ENCODE measurements at places on chromosomes 2 and 18.

GRCh38 chr2:37648331-37649011 is 23.0 kb downstream of the CDC42EP3 start:
- no peak for DNase-seq
- no peak overlapping the region for H3K27ac ChIP-seq
- H3K4me3 ChIP-seq, result peak overlapping the region; percentile 38
- H3K27me3 ChIP-seq, result no peaks in the 10 kb centered on the region

GRCh38 chr2:188767176-188767575 is 207.0 kb upstream of the COL3A1 start:
- no peak overlapping the region for H3K27ac ChIP-seq
- no peaks in the 10 kb centered on the region for H3K36me3 ChIP-seq
- DNase-seq, result no peak
- H3K27me3 ChIP-seq, result no peaks in the 10 kb centered on the region

DNA sequence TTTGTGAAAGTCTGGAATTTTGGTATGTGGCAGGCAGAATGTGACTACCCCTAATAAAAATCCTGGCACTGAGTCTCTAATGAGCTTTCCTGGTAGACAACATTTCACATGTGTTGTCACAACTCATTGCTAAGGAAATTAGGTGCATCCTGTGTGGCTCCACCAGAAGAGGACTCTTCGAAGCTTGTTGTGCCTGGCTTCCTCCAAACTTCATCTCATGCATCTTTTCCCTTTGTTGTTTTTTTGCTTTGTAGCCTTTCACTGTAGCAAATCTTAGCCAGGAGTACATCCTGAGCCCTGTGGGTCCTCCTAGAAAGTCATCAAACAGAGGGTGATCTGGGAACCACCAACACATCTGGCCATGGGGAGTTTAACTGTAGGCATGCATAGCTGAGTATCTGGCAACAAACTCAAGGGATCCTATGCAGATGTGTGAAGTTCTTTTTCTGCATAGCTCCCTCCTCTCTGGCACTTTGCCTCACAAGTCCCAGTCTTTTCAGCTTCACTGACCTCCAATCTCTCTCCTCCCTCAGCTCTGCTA is 42.1 kb upstream of the SERTAD2 start:
- H3K4me1 ChIP-seq, result peaks cover 16% of the 10 kb centered on the region
- H3K27me3 ChIP-seq, result no peaks in the 10 kb centered on the region
- no peaks in the 10 kb centered on the region for H3K36me3 ChIP-seq
- no peak overlapping the region for H3K4me3 ChIP-seq

DNA sequence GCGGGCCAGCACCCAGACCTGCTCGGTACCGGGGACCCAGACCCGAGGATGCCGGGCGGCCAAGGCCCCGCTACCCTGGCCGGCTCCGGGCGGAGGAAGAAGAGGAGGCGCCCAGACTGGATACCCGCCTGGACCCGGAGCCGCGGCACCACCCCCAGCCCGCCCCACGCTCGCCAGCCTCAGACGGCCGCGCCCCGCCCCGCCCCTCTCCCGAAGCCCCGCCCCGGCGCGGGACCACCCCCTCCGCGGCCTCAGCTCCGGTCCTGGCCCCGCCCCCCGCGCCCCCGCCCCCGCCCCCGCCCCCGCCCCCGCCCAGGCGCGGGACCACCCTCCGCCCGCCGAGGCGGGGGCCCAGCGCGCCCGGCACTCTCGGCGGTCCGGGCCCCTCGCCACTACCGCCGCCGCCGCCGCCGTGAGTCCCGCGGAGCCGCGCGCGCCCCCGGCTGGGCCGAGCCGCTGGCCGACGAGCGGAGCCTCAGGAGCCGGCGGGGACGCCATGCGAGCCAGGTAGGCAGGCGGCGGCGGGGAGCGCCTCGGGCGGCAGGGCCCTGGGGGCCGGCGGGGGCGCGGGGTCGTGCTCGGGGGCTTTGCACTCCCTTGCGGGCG is at the start of gene SH3BP4:
Gene SH3BP4 (plus strand): TSS at position 354 of the 606 bp plus-strand sequence. CDS start 82,986 bp downstream, outside the sequence.
- peak within 1 kb of the TSS; percentile 99 for H3K4me3 ChIP-seq
- peak; percentile 95 for DNase-seq
- peaks cover 7% of the 10 kb centered on the region for H3K27me3 ChIP-seq
- peaks cover 6% of the 10 kb centered on the region for H3K36me3 ChIP-seq

DNA sequence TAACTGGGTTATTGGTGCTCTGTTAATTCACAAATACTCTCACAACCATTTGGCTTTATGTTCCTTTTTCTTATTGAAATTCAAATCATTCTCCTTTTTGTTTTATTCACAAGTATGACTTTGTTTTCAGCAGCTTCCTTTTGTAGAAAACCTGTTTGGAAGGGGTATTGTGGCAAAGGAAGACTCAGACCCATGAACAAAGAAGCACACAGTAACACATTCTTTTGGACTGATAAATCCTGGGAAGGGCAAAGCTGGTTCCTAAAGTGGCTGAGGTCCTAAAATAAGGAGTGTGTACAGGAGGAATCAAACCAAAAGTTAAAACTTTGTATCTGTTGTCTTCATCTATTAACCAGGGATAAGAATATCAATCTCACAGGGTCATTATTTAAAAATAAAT is 374.7 kb upstream of the FIGN start:
- H3K4me3 ChIP-seq, result no peak overlapping the region
- no peaks in the 10 kb centered on the region for H3K36me3 ChIP-seq
- no peaks in the 10 kb centered on the region for H3K4me1 ChIP-seq
- H3K27ac ChIP-seq, result no peak overlapping the region
- H3K27me3 ChIP-seq, result no peaks in the 10 kb centered on the region
- no peak for DNase-seq

- H3K4me1 ChIP-seq, result no peaks in the 10 kb centered on the region
- no peak for DNase-seq
- no peak overlapping the region for H3K4me3 ChIP-seq
These were observed 34.4 kb upstream of the CYP27C1 start for GRCh38 chr2:127254386-127254981.

DNA sequence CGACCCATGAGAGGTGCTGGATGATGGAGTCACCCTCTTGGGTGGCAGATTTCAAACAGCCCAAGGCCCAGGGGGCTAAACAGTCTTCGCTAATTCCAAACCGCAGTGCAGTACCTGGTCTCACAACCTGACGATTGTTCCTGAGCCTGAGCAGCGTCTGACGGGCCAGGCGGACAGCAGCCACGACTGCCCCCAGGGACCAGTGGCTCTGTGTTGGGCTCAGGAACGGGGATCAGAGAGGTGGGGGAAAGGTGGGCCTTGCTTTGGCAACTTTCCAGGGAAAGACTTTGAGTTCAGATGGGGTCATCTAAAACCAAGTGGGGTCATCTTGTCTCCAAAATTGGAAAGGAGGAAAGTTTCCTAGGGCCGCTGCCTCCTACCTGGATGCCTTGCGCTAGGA is 492 bp downstream of the COLEC11 start:
- no peaks in the 10 kb centered on the region for H3K36me3 ChIP-seq
- no peaks in the 10 kb centered on the region for H3K27me3 ChIP-seq
- no peak for DNase-seq
- H3K4me1 ChIP-seq, result peaks cover 9% of the 10 kb centered on the region
- no peak overlapping the region for H3K4me3 ChIP-seq
